ENCODE measurements at places on chromosomes 1 and 21. TPM values are rescaled to one million over a fixed set of nuclear protein-coding genes. Genes with fewer than 3 reads are reported as not detected.

SYT6 gene
- 1.2 TPM for polyA plus RNA-seq

PTAFR gene
- 1.0 TPM for polyA plus RNA-seq

OR2G6 gene
- not detected for polyA plus RNA-seq

- DNase-seq: no peak
Measured at GRCh38 chr1:160708801-160709200, 2.8 kb downstream of the CD48 start.

GRCh38 chr1:227131193-227131592 is 187.1 kb downstream of the CDC42BPA start:
- DNase-seq: no peak

DNA sequence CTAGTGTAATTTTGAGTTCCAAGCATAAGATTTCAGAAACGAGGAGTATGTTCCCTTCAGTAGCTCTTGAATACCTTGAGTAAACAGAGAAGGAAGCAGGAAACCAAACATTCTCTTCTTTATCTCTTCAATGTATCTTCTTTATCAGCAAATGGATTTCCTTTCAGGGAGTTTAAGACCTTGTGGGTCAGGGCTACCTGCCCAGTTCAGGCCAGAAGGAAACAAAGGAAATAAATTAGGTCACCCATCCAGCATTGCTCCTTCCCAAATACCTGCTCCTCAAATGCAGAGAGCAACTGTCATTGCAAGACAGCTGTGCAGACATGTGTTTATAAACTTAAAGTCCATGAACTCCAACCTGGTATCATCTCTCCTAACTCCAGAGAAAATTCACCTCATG is 130.1 kb upstream of the SOD1 start:
- DNase-seq: no peak

DNA sequence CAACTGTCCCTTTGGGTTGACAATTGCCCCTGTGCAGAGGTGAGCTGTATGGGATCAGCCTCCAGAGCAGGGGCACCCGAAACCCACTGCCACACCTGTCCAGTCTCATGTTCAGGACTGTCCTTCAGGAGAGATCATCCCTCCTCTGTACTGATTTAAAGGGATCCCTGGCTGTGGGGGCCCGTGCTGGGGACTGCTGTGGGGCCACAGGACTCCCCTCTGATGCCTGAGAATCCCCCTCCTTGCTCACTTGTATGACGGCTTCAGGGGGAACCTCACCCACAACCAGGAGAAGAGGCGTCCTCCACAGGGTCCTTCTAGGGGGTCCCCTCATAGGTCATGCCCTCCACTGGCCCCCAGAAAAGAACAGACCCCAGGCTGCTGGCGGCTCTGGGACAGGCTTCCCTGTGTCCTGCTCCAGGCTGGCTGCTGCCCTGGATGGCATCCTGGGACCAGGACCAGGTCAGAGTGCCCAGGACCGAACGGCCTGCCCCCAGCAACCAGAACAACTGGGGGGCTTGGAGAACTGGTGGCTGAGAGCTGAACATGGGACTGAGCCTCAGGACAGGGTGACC is 77.5 kb upstream of the ACTRT2 start:
- peak; percentile 4 for DNase-seq

GRCh38 chr1:180275726-180276125 is 45.7 kb downstream of the LHX4 start:
- DNase-seq: peak; percentile 25

GRCh38 chr1:41623736-41624135 is 139.3 kb upstream of the EDN2 start:
- no peak for DNase-seq

GRCh38 chr1:53968125-53968513 is 22.0 kb downstream of the LRRC42 start:
- DNase-seq: no peak

GRCh38 chr1:31189696-31190674 is 49.7 kb downstream of the NKAIN1 start:
- no peak for DNase-seq

DNA sequence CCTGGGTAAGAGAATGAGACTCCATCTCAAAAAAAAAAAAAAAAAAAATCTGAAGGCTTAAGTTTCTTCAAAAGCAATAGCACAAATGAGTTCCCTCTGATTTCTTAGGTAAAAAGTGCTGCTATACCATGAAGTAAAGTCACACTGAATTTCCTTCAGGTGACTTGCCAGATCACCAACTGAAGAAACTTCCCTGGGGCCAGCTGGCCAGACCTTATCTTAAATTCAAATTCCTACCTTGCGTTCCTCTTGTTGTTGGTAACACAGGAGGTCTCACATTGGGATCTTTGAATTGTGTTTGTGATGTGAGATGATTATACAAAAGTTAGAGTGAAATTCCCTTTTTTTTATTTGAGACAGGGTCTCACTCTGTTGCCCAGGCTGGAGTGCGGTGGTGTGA is 11.8 kb downstream of the INAVA start:
- no peak for DNase-seq

Measured in pancreas (tissue), 10 donors.